ENCODE measurements at places on chromosomes 7 and 10.

- DNase-seq = no peak
These were observed 783.2 kb upstream of the LRRN3 start for GRCh38 chr7:110307776-110308175.

DNA sequence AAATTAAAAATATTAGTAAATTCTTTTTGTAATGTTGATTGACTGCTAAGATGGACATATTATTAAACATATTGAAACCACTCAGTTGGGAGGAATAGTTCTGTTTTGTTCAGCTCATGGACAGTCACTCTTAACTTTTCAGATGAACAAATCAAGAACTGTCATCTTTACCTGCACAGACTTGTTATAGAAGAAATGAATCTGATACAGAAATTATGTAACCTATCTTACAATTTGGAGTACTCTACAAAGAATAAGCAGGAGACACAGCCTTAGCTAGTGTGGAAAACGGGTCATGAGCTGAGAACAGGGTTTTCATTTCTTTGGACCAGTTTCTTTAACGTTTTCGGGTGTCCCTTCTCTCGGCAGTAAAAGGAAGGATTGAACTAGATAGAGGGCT is 1.2 kb upstream of the ANLN start:
- no peak for DNase-seq

DNA sequence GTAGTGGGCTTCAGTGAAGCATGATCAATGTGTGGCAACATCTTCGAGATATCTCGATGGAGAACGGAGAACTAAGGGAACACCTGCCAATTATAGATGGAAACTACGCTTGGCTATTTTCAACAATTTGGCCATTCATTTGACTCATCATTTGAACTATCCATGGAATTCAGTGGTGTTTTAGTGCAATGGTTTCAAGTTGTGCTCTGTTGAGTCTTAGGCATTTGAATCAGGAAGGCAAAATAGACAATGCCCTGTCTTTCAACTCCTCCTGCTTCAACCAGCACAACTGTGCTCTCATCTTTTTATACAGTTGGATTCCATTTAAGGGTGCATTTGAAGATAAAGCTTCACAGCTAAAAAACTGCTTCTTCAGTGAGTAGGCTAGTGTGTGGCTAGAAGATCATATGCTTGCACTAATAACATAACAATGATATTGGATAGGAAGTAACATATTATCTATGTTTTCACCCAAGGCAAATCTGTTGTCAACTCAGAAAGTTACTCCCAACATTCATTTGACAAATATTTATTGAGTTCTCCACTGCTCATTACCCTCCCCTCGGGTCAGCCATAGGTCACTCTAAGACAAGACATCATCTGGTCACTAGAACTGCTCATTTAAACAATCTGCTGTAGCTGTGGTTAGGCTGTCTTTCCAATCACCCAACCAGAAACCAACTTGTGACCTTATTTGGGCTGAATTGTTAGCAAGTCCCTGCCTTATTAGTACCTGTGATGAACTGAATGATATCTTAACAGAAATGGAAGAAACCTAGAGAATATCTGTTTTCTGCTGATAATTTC is 314.1 kb upstream of the SP4 start:
- no peak for DNase-seq

GRCh38 chr10:43419997-43420368 is 11.0 kb upstream of the HNRNPF start:
- no peak for DNase-seq

DNA sequence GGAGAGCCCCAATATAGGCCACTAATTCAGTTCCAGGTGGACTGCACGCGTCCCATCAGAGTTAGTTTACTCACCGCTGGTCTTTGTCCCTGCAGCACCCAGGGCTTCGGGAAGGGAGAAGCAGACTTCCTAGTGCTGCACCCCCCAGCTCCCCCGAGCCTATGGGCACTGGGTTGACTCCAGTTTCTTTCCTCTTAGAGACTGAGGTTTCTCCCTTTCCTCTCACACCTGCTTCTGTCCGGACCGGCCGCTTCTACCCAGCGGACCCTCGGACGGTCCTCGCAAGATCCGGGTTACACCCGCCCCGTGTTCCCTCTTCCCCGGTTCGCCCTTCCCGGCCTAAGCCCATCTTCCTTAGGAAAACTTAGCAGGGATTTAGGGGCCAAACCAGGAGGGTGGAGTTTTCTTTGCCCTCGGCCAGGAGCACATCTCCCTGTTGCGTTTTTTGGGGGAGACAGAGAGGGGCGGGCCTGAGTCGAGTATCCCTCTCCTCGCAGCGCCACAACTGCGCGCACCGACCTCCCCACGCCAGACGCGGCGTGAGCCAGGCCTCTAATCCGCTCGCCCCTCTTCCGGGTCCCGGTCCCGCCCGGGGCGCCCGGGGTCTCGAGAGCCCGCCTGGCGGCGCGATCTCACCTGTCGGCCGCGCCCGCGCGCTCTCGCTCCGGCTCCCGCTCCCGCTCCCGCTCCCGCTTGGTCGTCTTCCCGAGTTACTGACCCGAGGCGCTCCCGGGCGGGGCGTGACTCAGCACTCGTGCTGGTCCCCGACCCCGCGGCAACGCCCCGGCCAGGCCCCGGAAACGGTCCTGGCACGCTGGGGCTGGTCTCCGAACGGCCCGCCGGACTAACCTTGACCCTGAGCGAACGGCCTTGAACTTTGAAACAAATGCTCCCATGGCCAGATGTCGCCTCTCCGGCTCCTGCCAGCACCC is at the start of gene AIFM2:
TSS of gene AIFM2 (minus strand) at position 728 of the 932 bp plus-strand sequence. CDS start 8,741 bp downstream, outside the sequence.
- peak; percentile 29 for DNase-seq

GRCh38 chr10:29508554-29509244 is 126.1 kb downstream of the SVIL start:
- DNase-seq = no peak

DNA sequence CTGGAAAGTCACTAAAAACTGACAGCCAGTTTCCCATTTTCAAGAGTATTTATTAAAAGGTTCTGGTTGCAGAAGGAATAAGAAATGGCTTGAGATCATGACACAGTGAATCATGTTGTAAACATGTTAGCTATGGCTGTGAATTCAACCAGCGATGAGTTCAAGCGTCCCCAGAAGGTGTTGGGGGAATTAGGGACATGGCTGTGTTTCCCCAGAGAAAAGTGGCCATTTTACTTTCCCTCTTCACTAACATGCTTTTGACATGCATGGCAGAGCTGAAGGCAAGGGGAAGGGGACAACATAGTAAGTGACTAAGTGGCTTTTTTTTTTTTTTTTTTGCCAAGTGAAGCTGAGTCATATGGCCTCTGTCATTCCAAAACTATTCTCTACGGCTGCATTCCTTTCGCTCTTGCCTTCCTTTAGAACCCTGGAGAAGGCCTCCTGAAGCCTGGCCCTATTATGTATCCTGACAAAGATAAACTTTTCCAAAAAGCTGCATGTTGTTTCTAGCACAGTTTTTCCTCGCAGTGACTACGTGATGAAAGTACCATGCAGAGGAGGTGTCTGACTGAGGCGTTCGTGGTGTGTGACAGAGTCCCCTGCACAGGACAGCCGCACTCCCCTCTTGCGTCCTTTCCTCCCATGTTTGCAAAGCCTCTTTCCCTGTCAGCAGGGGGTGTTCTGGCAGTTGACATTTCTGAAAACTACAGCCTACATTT is 46.9 kb downstream of the EGFR start:
- no peak for DNase-seq

- peak; percentile 71 for DNase-seq
These were observed at the start of gene ELAPOR2 for GRCh38 chr7:87059525-87060287. Gene ELAPOR2, minus strand, starts transcription at chr7:87059654. Its CDS starts 141 bp downstream, at chr7:87059513.

DNA sequence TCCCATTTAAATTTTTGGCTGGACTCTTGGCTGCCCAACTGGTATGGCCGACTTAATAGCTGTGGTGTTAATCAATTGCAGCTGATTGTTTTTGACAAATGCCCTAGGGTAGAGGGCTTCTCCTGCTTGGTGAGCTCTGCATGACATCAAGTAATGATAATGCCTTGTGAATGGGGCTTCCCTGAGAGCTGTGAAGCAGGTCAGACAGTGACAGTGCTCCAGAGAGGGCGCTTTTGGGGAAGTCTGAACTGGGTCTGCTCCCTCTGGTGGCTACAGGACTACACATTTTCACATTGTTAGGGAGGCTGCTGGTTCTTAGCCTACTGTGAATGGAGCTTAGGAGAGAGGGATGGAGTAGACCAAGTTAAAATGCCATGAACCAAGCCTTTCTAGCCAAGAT is 98.8 kb downstream of the SDK1 start:
- DNase-seq = no peak

- DNase-seq = no peak
These were observed 118.9 kb downstream of the CFAP58 start for GRCh38 chr10:104472505-104472904.

DNA sequence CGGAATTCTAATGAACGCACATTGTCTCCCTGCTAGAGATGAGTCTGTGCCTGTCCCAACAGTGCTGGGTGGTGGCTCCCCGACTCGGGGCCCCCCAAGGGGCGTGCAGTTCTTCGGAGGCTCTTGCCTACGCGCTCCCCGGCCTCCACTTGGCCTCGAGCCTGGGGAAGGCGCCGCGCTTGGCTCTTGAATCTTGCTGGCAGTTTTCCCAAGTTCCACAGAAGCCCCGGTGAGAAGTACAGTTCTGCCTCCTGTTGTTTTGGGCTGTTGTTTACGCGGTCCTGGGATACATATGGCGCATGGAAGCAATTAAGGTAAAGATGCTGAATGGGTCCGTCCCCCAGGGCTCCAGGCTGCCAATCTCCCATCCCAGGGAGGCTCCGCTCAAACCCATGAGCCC is 32.6 kb upstream of the UNCX start:
- no peak for DNase-seq

- DNase-seq = peak; percentile 10
These were observed 495.3 kb downstream of the LRMDA start for GRCh38 chr10:75926763-75927162.

- DNase-seq = no peak
These were observed 5.3 kb downstream of the PAPOLB start for GRCh38 chr7:4856336-4857057.

DNA sequence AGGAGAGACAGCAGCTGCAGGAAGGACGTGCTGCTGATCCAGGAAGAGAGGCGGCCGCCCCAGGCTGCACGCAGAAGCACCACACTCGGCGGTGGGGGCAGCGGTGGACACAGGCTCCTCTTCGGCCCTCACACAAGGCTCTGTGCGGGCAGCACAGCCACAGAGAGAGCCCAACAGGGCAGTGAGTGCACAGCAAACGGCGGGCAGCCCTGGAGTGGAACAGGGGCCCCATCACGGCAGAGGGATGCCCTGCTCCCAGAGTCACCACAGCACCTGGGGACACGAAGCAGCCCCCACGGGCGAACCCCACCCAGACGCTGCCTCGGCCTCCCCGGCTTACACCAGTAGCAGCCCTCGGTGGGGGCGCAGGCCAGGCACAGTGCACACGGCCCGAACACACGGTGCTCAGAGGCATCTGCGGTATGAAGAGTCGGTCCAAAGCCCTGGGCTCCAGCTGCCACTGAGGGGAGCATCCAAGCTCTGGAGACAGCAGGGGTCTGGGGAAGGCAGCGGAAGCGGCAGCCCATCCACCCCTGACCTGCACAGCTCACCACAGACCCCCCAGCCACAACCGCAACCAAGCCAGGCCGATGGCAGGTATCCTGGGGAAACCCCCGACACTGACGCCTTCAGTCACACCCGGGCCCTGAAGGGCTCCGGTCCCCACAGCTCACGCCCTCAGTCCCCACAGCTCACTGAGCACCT is 16.8 kb downstream of the NUDT1 start:
- DNase-seq = no peak

DNA sequence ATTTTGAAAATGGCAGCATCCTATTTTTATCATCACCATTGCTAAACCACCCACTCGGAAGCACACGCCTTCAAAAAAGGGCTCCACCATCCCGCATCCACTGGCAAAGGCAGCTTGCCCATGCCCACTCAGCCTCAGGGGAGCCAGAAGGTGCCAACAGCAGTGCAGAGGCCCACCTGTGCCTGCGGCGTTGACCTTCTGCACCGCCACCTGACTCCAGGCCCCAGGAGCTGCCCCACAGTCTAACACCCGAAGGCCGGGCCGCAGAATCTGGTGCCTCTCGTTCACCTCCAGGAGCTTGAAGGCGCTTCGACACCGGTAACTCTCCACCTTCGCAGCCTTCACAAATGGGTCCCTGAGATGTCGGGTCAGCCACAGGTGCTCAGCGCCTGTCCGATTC is 2.8 kb downstream of the MRM2 start:
- no peak for DNase-seq

- no peak for DNase-seq
These were observed at the start of gene EPO for GRCh38 chr7:100720279-100720670. Gene EPO, plus strand, starts transcription at chr7:100720468. Its CDS starts 513 bp downstream, at chr7:100720981.

DNA sequence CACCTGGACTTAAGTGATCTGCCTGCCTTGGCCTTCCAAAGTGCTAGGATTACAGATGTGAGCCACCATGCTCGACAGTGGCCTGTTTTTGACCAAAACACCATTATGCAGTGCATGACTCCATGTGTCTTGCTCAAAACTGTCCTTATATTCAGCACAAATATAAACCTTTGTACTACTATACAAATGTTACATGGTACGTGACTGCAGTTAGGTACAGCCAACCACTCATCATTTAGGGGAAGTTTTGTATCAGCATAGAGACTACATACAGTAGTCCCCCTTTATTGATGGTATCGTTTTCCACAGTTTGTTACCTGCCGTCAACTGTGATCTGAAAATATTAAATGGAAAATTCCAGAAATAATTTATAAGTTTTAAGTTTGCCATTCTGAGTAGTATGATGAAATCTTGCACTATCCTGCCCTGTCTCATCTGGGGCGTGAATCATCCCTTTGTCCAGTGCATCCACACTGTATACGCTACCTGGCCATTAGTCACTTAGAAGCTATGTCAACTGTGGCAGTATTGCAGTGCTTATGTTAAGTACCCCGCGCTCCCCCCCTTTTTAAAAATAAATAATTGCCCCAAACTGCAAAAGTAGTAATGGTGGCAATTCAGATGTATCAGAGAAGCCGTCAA is 23.3 kb upstream of the ZNF282 start:
- no peak for DNase-seq

GRCh38 chr7:137934176-137934826 is 67.6 kb downstream of the CREB3L2 start:
- no peak for DNase-seq

DNA sequence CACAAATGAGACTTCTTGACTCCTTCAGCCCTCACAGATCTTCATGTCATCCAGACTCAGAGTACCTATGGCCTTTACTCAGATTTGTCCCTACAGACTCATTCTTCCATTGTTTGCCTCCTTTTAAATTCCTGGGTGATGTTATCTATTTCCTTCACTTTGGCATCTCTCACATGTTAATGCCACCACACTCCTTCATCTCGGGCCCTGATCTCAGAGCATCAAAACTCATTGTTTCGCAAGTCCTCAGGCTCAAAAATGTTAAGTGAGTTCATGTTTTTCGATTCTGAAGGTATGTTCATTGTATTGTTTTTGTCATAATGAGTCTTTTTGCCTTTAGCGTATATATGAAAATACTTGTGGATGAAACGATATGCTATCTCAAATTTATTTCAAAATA is 62.3 kb upstream of the AHR start:
- no peak for DNase-seq

GRCh38 chr10:114911052-114911711 is 26.8 kb upstream of the TRUB1 start:
- no peak for DNase-seq

- no peak for DNase-seq
These were observed 19.9 kb downstream of the ZNRF2 start for GRCh38 chr7:30304177-30304884.

Measured in substantia nigra (tissue), 51 donors.